ENCODE measurements at places on chromosomes 1 and 21.

- no peak for DNase-seq
These were observed 74.4 kb upstream of the HSD17B7 start for GRCh38 chr1:162716123-162716522.

DNA sequence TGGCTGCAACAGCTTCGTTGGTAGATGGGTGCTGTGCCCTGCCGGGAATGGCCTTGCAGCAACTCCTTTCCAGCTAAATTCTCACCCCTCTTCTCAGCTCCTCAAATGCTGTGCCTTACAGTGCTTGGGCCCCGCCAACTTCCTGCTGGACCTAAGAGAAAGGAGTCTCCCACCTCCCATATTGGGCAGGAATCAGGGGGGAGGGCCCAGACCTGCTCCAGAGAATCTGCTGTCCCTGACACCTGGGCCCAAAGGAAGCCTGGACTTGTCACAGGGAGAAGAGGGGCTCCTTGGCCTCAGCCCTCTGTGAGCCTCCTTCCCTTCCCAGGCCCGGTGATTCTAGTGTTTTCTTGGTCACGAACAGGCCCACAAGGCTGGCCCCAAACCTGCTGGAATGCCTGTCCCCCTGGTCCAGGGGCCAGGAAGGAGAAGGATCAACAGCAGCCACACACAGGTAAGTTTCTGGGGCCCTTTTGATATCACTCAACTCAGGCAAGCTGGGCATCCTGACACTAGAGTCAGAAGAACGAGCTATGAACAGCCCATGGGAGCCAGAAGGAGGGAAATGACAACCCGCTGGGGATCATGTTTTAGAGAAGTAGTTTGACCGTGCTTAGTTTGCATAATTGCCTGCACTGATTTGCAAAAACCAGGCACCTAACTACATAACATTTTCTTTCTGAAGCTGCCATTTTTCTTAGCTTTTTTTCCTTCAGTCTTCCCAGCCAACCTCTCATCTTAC is 86.2 kb downstream of the CD247 start:
- DNase-seq, result no peak

GRCh38 chr1:157580179-157580827 is 17.6 kb downstream of the FCRL4 start:
- no peak for DNase-seq

DNA sequence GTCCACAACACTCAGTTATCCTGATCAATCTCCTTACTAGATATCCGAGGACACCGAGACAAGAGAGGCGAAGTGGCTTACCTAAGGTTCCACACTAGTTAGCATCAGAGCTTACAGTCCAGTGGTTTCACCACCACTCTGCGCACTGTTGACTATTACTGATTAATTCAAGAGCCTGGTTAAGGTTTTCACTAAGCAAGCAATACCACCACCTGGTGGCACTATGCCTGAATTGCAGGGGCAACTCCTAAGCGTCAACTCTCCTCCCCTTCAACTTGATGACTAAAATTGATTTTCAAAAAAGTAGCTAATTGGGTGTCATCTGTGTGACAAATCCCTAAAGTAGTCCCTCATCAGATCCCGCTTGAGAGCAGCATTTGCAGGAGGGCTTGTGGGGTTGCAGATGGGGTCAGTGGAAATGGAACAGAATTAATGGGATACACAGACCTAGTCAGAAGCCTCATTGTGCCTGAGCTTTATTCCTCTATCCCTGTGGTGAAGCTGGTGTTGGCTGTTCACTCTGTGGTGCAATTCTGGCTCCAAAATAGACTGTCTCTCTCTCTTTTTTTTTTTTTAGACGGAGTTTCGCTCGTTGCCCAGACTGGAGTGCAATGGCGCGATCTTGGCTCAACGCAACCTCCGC is 9.1 kb downstream of the TTC22 start:
- DNase-seq, result peak; percentile 52

GRCh38 chr1:246681900-246682895 is 42.0 kb upstream of the SCCPDH start:
- no peak for DNase-seq

DNA sequence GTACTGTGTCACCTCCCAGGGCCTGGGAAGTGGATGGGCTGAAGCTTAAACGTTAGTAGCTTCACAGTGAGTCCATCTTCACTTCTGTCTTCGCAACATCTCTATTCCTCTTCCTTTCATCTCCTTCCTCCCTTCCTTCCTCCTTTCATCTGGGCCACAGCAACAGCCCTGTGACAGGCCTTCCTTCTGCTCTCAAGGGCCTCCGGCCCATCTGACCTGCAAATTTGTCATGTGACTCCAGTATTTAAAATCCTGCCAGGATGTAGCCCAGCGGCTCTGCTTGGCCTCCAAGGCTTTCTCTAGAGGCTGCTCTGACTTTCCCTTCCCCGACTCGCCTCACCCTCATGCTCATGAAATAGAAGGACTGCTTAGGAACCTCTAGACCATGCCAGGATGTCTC is 10.9 kb upstream of the BATF3 start:
- DNase-seq, result no peak

DNA sequence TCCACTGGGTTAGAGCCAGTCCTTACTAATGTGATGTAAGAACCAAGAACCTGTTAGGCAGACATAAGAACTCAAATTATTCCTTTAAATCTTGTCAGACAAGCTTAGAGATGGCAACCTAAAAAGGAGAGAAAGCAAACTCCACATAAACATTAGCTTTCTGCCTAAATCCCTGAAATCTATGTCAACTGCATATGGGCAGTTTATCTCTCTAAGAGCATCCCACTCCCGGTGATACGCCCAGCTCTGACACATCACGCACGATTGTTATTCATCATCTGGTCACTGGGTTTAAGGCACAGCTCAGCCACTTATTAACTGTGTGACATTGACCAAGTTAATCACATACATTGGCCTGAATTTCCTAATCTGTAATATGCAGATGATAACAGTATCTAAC is 323.7 kb downstream of the HHIPL2 start:
- no peak for DNase-seq

DNA sequence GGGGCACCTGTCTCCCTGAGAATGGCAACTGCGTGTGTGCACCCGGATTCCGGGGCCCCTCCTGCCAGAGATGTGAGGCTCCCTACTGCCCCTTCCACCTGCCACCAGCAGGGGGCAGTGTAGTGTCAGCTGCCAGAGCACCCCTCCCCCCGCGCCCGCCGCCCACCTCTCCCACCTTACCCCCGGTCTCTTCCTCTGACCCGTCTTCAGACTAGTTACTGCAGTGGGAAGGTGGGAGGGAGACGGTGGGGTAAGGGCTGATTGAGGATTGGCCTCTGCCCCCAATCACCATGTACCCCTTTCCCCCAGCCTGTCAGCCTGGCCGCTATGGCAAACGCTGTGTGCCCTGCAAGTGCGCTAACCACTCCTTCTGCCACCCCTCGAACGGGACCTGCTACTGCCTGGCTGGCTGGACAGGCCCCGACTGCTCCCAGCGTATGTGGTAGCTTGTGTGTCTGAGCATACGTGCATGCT is 10.1 kb upstream of the LRRC71 start:
- DNase-seq, result peak; percentile 66

DNA sequence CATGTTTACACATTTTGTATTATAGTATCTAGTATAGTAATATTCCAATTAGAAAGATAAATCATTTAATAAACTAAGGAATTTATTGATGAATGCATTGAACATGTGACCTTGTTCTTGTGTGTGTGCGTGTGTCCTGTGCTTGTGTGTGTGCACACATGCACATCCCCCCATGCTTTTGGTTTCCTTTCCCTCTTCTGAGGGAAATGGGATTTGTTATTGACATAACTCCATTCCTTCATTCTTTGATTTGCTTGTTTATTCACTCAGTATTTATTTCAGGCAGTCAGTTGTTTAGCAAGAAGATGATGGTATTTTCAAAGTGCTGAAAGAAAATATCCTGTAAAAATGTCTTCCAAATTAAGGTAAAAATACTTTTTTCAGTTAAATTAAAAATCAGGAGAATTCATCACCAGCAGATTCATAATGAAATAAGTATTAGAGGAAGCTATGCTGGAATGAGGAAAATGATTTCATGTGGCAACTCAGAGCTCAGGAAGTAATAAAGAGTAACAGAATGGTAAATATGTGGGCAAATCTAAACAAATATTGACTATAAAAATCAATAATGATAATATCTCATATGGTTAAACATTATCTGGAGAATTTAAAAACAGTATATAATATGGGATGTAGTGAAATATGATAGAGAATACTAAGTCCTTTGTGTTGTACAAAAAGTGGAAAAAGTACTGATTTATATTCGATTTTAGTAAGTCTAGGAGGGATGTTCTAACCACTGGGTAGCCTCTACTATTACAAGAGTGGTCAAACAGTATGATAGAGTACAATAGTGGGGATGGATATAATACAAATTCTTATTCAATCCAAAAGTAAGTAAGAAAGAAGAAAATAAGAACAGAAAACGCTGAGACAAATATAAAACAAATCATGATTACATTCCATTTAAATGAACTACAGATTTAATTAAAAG is 35.2 kb upstream of the SIPA1L2 start:
- no peak for DNase-seq

DNA sequence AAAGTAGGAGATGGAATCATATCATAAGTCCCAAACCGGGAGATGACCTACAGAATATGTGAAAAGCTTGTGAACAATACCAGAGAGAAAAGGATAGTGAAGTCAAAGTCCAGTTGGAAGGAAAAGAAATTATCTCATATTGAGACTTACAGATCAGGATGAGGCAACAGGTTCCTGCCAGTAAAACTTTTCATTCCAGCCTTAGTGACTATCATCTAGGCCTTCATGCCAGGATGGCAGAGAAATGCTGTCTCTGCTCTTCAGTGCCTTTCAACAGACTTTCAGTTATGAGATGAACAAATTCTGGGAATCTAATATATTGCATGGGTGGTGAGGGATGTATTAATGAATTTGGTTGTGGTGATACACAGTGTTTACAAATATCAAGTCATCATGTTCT is 52.3 kb downstream of the NTMT2 start:
- no peak for DNase-seq

DNA sequence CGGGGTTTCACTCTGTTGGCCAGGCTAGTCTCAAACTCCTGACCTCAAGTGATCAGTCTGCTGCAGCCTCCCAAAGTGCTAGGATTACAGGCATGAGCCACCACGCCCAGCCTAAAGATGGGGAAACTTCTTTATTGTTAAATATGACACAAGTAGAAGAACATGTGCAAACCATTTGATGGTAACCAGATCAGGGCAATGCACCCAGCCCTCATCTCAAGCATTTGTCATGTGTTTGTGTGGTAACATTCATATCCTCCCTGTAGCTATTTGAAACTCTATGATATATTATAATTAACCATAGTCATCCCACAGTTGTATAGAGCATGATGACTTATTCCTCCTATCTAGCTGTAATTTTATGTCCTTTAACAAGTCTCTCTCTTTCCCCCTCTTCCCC is 119.5 kb upstream of the TMPRSS2 start:
- DNase-seq, result no peak

DNA sequence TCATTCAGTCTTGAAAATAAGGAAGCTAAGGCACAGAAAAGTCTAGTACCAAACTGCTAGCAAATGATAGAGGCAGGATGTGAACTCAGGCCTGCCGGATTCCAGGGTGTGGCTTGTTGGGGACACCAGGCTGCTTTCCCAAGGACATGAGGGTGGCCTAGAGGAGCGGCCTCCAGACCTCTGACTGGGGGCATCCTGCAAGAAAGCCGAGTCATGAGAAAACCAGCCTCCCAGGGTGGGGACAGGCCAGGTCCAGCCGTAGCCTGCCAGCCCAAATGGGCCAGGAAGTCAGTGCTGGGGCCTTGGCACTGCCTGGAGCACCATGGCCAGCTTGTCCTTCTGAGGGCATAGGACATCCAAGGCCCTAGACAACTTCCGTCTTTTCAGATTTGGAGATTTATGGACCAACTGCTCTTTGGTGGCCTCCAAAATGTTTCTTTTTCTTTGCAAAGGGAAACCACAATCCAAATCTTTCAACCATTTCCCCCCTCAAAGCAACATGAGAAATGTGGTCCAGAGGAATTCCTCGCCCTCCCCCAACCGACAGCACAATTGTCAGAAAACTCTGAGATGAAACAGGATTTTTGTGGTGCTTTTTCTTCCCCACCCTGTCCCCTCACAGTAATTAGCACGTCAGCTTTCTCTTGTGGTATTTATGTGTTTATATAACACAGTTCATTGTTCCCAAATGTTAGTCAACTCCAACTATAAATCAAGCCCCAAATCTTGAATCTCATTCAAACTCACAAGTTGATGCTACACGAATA is 212.3 kb downstream of the KAZN start:
- no peak for DNase-seq

DNA sequence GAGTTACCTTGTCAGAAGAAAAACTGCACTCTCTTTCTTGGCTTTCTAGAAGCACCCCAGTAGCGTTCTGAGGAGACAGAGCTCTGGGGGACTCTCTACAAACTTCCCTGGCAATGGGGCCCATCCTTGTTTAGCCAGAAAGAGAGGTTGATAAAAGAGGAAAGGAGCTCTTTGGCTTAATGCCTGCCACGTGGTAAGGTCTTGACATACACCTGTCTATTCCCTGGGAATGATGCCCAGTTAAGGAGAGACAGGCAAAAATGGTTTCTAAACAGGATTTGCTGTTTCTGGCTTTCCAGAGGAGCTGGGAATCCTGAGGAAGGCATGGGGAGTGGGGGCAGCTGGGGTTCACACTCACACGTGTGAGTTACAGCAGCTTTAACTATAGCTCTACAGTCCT is 30.2 kb upstream of the IL20 start:
- DNase-seq, result no peak

- DNase-seq, result no peak
These were observed 23.4 kb downstream of the DMRTB1 start for GRCh38 chr1:53482441-53483153.

- DNase-seq, result no peak
These were observed 1.5 kb downstream of the TGFB2 start for GRCh38 chr1:218346391-218347204.

DNA sequence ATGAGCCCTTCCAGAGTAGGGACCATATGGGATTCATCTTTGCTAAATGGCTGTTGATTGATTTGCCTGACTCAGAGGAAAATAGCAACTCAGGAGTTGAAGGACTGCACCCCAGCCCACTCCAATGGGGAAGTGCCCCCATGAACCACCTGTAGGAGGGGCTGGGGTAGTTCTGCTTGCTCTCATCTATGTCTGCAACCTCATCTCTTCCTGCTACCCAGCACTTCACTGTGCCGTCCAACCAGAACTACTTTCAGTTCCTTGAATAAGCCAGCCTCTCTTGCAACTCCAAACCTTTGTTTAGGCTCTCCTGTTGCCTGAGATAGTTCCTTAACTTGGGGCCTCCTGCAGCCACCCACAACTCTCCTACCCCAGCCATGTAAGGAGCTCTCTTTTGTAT is 26.6 kb downstream of the BEND5 start:
- no peak for DNase-seq

DNA sequence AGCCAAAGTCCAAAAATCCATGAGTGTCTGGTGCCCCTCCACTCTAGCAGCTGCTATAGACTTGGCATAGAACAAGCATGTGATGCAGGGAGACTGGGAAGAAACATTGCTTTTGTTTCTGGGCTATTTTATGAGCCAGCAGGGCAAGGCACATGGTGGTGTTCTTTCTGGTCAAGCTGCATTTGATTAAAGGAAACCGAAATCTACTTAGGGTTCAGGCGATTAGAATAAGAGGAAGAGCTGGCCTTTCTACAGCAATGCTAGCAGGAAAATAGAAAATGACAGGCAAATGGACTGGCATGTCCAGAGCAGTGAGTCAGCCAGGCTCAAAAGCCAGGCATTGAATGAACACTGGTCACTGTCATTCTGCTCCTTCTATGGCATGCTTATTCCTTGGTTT is 28.5 kb upstream of the ARHGAP29 start:
- no peak for DNase-seq
